ENCODE measurements at places on chromosomes 6 and 20.
A peak's percentile ranks its signal among the peaks of the same experiment; 100 is the strongest.

GRCh38 chr6:70823651-70824050, 133.2 kb downstream of the B3GAT2 start:
- no peak for DNase-seq

- peak; percentile 80 for DNase-seq
Measured at GRCh38 chr6:15255481-15255880, 9.6 kb downstream of the JARID2 start.

DNA sequence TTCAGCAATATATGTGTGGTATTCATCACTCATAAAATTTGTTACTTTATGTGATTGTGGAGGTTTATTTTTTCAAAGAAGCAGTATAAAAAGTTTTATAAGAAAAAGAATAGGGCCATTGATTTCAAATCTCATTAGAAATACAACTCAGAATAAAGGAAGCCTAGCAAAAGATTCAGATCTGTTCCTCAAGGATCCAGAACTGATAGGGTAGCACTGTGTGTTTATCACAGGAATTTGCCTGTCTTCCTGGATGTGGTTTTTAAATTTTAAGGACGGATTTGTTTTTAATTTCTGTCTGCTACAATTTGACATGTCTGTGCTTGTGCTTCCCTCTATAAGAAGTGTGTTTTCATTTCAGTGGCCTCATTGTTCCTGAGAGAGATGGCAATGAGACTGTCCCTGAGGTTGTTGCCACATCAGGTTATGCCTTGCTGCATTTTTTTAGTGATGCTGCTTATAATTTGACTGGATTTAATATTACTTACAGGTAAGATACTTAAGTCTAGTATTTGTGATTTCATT, 74.6 kb downstream of the ATRN start:
- DNase-seq, result no peak

DNA sequence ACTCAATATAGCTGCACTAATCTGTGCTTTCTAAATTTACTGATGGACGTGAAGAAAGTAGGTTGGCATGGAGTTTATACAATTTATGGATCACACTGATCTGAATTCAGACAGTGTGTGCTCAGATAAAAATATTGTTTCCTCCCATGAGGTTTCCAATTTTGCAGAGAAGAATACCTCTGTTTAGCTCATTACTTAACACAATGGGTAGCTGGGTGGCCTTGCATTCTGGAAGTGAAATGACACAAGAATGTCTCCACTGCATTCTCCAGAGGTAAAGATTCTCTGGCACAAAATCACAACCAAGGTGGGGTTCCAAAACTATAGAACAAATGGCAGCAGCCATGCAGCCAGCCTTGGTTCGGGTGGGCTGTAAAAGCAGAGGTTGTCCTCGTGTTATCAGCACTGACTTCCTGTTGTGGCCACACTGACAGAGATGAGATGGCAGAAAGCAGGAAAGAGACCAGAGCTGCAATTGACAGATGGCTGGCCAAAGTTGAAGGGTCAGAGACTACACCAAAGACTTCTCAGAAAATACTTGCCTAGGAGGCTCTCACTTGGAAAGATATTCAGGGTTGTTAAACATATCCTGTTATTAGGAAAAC, 50.2 kb downstream of the HDAC2 start:
- DNase-seq, result peak; percentile 71

DNA sequence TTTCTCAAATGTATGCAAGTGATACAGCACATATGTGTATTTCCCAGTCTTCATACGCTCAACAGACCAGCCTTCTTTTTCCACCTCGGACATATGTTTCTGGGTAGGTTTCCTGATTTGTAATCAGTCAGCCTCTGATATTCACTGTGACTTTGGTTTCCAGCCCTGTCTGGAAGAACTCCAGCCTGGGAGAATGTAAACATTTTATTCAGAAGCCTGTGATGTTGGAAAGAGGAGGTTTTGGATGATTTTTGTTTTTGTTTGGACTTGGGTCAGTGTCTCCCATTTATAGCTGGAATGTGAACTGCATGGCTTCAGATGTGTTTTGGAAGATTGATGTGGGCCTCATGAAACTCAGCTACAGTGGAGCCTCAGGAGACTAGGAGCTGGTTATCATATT, 172.2 kb upstream of the CENPW start:
- DNase-seq, result no peak

- no peak for DNase-seq
Measured at GRCh38 chr6:86016567-86016966, 373.9 kb upstream of the SYNCRIP start.

DNA sequence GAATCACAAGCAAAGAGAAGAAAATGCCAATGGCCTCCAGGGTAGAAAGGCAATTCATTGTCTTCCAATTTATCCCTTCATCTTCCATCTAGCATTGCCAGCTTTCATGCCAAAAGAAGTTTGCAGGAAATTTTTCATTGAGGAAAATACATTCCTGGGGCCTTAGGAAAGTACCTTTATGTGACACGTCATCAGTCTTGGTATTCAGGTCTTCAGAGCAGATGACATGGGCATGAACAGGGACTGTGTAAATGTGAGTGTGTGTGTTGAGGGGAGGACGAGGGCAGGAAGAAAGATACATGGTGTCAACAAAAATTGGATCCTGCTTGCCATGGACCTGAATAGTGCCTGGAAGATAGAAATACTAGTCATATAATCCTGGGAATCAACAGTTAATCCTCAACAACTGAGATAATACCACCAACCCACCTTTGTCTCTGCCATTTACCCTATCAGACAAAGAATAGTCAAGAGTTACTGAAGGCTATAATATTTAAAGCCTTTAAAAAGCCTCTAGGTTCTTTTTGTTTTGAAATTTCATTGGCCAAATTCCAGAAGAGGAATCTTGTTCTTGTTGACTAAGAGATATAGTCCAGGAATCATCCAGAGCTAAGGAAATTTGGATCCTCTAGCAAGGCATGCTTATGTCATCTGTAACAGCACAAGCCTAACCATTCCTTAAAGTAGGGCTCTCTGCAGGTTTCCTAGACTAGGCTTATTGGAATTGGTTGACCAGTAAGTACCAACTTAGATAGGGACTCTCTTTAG, 405.8 kb upstream of the SASH1 start:
- no peak for DNase-seq

- DNase-seq, result peak; percentile 29
Measured at GRCh38 chr6:157060440-157060952, 262.8 kb downstream of the TMEM242 start.

DNA sequence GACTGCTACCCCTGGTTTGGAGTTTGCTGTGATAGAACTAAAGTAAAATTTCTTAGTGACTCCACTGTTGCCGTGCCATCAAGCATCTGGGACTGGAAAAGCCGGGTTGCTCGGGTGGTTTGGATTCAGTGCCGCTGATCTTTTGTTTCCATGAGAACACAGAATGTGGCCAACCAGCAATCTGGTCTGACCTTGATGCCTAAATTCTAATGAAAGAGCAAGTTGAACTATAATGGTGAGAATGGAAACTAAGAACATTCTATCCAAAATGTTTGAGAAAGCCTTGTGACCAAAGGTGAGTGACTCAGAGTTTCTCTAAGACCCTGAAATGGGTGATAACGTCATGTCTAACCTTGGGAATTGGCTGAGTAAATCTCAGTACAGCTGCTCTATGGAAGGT, 9.9 kb upstream of the PI16 start:
- DNase-seq, result no peak

DNA sequence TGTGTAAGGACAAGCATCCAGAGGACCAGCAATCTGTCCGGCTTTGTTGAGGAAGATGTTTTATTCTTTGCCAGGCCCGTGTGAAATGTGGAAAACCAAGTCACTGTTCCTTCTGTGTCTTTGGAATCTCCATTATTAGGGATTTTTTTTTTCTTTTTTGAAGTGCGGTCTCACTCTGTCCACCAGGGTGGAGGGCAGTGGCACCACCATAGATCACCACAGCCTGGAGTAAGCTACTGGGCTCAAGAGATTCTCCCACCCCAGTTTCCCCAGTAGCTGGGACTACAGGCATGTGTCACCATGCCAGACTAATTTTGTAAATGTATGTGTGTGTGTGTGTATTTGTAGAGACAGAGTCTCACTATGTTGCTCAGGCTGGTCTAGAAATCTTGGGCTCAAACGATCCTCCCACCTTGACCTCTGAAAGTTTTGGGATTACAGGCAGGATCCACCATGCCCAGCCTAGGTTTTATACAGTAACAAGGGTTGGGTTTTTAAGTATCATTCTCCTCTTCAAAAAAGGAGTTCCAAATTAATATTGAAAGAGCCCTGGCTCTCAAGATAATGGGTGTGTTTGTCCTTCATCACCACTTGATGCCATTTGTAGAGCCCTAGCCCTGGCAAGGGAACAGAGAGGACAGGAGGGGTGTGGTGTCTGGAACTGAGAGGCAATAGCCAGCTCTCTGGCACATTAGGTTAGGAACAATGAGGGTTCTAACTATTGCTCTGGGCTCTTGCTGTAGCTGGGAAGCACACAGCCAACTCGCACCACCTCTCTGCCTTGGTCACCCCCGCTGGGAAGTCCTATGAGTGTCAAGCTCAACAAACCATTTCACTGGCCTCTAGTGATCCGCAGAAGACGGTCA, 3.1 kb downstream of the LAMP5 start:
- DNase-seq, result no peak

DNA sequence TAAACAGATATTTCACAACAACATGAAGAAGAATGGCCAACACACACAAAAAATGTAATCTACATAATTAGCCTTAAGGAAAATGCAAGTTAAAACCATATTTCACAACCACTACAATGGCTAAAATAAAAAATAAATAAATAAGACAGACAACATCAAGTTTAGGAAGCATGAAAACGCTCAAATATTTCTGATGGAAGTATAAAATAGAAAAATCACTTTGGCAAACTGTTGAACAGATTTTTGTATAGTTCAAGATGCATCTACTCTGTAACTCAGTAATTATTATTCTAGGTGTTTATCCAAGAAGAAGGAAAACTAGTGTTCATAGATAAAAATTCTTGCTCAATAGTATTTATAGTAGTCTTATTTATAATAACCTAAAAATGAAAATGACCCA, 1410.1 kb upstream of the ADGRB3 start:
- DNase-seq, result no peak

- no peak for DNase-seq
Measured at GRCh38 chr6:23089981-23090380, 520.6 kb downstream of the HDGFL1 start.

GRCh38 chr20:50358971-50359370, 151.2 kb upstream of the PTPN1 start:
- no peak for DNase-seq

DNA sequence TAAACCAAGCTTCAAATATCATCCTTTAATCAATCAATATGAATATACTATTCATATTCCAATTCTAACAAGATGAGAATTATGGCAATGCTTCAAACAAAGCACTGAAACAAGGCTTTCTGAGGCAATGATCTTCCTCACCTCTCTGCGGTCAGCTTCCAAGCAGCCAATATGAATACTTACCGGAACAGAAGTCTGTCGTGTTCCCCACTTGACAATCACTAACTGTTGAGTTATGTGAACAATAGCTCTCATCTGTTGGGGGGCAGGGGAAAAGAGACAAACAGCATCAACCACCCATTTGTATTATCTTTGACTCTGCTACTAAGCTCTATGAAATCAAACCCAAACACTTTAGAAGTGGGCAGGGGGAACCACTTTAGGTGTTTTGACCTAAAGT, 4.5 kb downstream of the CD164 start:
- DNase-seq, result peak; percentile 46

DNA sequence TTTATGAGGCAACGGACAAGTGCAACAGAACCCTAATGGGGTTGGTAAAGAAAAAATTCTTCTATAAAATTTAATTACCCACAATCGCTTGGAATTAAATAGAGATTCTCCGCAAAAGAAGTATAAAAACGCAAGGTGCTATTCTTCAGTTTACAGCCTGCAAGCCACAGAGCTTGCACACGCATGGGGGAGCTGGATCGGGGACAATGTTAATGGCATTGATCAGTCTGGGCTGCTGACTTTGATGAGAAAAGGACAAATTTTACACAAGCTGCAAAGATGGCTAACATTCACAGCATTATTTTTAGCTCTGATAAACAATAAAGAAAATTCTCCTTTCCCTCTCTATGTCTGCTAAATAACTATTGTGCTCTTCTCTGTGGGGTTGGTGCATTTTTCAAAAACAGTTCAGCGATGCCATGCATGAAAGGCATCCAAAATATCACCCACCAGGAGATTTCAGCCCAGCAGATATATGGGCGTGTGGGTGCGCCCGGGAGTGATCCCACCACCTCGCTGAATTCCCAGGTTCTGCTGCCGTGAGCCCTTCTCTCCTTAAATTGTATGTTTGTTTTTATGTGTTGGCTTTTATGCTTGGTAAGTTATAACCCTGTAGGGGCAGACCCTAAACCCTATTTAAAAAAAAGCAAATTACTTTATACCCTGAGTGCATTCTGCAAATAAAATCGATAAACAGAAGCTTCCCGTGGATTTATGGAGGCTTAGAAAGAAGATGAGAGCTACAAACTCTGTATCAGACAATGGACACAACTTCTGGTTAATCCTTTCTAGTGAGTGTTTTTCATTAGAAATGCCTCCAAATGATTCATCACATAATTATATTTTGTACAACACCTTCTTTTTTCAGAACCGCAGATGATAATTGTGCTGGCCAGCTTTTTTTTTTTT, 55.6 kb downstream of the NOX3 start:
- no peak for DNase-seq

GRCh38 chr6:139452148-139452876, 77.9 kb upstream of the CITED2 start:
- no peak for DNase-seq

DNA sequence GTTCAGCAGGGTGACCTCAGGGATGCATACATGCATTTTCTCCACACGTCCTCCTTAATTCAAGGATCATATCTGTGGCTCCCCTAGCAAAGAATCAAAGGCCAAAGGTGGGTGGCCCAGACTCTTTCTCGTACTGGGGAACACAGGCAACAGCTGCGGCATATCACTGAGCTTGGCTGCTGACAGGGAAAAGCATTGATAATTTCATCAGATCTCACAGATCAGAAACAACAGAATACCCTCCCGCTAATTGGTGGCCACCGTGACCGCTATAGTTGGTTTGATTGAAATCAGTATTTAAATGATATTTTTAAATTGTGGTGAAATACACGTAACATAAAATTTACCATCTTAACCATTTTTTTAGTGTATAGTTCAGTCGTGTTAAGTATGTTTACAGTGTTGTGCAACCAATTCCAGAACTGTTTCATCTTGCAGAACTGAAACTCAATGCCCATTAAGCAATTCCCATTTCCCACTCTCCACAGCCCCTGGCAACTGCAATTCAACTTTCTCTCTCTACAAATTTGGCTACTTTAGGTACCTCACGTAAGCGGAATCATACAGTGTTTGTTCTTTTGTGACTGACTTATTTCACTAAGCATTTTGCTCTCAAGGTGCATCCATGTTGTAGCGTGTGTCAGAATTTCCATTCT, 74.7 kb upstream of the TMEM170B start:
- no peak for DNase-seq

DNA sequence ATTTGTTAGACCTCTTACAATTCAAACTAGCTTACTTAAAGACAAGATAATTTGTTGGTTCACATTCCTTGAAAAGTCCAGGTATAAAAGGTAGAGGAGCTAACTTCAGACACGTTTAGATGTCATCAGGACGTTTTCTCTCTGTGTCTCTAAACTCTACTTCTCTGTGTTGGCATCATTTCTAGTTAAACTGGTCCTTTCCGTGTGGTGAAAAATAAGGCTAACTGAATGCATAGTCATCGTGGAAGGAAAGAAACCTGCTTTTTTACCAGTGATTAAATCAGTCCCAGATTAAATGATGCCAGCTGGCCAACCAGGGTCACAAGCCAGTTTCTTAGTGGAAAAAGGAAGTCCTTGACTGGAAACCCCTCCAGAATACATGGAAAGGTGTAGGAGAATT, 168.4 kb upstream of the AHI1 start:
- DNase-seq, result peak; percentile 38
